NB4 (cell line): ENCODE measurements at places on chromosomes 7 and 10.

DNA sequence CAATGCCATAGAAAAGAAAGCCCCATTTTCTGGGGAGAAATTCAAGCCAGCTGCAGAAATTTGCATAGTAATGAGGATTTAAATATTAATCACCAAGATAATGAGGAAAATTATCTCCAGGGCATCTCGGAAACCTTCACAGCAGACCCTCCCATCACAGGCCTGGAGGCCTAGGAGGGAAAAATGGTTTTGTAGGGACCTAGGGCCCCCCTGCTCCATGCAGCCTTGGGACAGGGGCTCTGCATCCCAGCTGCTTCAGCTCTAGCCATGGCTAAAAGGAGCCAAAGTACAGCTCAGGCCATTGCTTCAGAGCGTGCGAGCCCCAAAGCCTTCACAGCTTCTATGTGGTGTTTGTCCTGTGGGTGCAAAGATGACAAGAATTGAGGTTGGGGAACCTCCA is 46.6 kb upstream of the VOPP1 start:
- DNase-seq: no peak

DNA sequence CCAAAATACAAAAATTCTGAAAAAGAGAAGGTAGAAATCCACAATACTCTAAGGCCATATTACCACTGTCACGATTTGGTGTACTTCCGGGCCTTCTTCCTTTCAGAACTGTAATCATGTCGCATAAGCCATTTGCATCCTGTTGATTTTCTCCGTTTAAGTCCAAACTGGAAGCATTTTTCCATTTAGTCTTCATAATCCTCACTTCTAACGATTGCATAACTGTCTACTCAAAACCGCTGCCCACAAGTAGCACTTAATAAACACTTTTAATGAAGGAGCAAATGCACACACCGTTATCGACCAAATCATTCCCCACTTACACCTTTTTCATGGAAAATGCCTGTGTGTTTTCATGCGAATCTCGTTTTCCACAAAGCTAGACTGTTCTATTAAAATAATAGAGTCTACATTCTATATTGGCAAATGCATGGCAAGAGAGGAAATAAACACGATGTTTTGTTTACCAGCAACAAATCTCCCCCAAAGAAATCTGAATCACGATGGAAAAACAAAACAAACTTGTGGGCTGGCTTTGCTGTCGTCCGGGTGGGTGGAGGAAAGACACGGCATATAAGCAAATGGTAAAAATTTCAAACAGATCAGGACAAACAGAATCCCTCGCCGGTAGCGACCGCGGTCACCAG is 1.0 kb downstream of the ATE1 start:
- peak; percentile 46 for DNase-seq

- no peak for DNase-seq
Measured at GRCh38 chr10:83104616-83105015, 1034.7 kb upstream of the GHITM start.

GRCh38 chr7:154906736-154907355 is 96.1 kb downstream of the PAXIP1 start:
- no peak for DNase-seq
